ENCODE measurements at places on chromosomes 12 and 14. TPM values are rescaled to one million over a fixed set of nuclear protein-coding genes. Genes with fewer than 3 reads are reported as not detected.

DNA sequence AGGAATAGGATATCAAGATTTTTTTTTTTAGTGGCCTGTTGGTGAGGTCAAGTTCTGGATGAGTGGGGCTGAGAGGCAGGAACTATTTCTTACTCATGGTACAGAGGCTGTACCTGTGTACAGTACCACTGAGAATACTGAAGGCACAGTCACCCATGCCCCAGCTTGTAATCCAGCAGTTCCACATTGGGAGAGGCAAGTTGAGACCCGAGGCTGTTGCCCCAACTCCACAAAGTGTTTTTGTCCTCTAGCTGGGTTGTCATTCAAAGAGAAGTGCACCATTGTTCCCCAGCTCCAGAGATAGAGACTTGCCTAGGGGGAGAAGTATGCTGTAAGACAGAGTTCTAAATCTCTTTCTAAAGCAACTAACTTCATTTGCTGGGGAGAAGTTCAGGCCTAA, 38.7 kb downstream of the ARID2 start:
- DNase-seq: no peak
- no peak overlapping the region for H3K4me3 ChIP-seq
- H3K36me3 ChIP-seq: peaks cover 11% of the 10 kb centered on the region
- H3K27ac ChIP-seq: no peak overlapping the region

- no peak for DNase-seq
- H3K27me3 ChIP-seq: no peaks in the 10 kb centered on the region
- H3K4me1 ChIP-seq: peaks cover 16% of the 10 kb centered on the region
- peak overlapping the region; percentile 84 for H3K4me3 ChIP-seq
- H3K36me3 ChIP-seq: no peaks in the 10 kb centered on the region
- H3K27ac ChIP-seq: peak overlapping the region; percentile 77
These were observed 30.3 kb upstream of the ADIPOR2 start for GRCh38 chr12:1660304-1661187.

DNA sequence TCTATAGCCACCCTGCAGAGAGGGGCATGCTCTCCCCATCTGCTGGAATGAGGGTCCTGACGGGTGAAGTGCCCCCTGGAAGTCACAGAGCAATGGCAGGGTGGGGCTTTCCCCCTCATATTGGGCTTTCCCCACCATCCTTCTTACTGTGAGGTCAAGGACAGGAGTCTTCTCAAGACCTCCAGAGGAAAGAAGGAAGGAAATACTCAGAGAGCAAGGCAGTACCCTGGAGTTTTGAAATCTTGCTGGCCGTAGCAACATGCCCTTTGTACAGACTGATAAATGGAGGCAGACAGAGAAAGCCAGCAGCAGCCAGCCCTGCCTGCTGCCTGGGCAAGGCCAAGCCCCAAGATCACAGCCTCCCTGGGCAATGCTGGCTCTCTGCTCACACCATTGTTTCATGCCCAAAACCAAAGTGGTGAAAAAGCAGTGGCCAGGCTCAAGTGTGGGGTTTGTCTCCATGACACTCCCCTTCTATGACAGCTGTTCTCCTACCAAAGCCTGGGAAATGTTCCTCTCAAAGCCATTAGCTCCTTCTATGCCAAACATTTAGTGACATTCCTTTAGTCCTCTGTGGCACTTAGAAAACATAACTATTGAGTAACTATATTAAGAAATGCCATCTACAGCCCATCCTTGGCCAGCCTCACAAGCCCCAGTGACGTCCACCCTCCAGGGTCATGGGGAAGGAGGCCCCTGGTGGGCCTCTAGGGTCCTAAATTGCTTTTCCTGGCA, 13.2 kb upstream of the ITPK1 start:
- H3K4me1 ChIP-seq: no peaks in the 10 kb centered on the region
- H3K27me3 ChIP-seq: peaks cover 2% of the 10 kb centered on the region
- H3K27ac ChIP-seq: no peak overlapping the region
- DNase-seq: no peak
- H3K36me3 ChIP-seq: no peaks in the 10 kb centered on the region
- no peak overlapping the region for H3K4me3 ChIP-seq

GRCh38 chr12:104651811-104652210, 195.1 kb downstream of the CHST11 start:
- H3K27me3 ChIP-seq: peaks cover 4% of the 10 kb centered on the region
- no peak overlapping the region for H3K27ac ChIP-seq
- H3K4me1 ChIP-seq: peaks cover 20% of the 10 kb centered on the region
- no peaks in the 10 kb centered on the region for H3K36me3 ChIP-seq
- no peak for DNase-seq
- H3K4me3 ChIP-seq: no peak overlapping the region

- H3K4me1 ChIP-seq: peaks cover 19% of the 10 kb centered on the region
- H3K36me3 ChIP-seq: no peaks in the 10 kb centered on the region
- H3K27ac ChIP-seq: no peak overlapping the region
These were observed 261.4 kb downstream of the GRIN2B start for GRCh38 chr12:13719986-13720385.

BLTP3B gene
- 14.3 TPM for total RNA-seq

GPR65 gene
- 0.64 TPM for total RNA-seq

TTC9 gene
- total RNA-seq: 16.9 TPM

RND1 gene
- 1.0 TPM for total RNA-seq

AKAP3 gene
- 1.8 TPM for total RNA-seq

PLCZ1 gene
- total RNA-seq: not detected
